ENCODE measurements at places on chromosomes 11 and 22.

- DNase-seq: no peak
Measured at GRCh38 chr11:27473017-27473406, 422 bp upstream of the LGR4 start.

- no peak for DNase-seq
Measured at GRCh38 chr22:36931446-36931845, 18.0 kb downstream of the CSF2RB start.

DNA sequence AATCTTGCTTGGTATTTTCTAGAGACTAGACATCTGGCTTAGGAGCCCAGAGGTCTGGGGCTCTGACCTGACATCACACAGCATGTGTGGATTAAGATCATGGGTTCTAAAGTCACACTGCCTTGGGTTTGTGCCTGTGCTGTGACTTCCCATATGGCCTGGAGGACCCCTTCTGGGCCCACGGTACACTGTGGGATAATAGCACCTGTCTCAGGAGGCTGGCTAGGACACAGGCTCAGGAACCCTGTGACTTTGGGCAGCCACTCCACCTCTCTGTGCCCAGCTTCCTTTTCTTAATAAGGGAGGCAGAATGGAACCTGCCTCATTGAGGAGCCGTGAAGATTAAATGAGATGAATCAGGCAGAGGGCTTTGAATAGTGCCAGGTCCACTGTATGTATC is 99.2 kb upstream of the B3GAT1 start:
- DNase-seq: no peak

- DNase-seq: no peak
Measured at GRCh38 chr11:123640677-123641494, 13.5 kb downstream of the SCN3B start.

DNA sequence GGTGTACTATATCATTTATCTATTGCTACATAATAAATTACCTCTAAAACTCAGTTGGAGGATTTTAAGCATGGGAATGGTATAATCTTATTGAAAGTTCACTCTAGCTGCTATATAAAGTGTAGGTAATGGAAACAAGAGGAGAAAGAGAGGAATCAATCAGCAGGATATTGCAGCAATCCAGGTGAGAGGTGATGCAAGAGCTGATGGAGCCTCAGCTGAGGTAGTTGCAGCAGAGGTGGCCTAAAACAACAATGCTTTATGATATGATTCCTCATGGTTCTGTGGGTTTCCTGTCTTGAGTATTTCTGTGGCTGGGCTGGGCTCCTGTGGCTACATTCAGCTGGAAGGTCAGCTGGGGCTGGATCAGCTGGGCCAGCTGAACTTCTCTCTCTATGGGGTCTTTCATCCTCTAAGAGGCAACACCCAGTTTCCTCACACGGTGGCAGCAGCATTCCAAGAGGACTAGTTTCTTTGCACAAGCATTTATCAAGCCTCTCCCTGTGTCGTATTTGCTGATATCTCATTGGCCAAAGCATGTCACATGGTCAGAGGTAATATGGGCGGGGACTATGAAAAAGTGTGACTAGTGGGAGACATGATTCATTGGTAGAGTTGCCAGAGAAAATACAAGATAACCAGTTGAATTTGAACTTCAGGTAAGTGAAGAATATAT is 135.4 kb upstream of the LARGE1 start:
- DNase-seq: no peak

DNA sequence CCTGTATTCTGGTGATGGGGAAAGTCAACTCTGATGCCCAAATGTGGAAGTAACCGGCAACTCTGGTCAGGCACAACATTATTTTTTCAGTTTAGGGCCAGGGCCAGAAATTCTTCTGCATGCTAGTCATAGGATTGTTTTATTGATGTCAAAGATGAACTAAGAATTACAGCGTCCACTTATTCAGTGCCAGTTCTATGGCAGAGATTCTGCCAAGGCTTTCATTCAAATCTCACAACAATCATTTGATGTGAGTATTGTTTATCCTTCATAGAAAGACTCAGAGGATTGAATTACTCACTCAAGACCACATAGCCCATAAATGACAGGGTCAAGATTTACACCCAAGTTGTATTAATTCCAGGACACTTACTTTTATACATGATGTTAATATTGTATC is 87.7 kb downstream of the TMPRSS5 start:
- no peak for DNase-seq

- DNase-seq: no peak
Measured at GRCh38 chr11:16924826-16925560, 89.2 kb downstream of the PLEKHA7 start.
